ENCODE measurements at places on chromosomes 1 and 21. TPM values are rescaled to one million over a fixed set of nuclear protein-coding genes. Genes with fewer than 3 reads are reported as not detected.

Gene HHIPL2
- not detected for total RNA-seq

Gene PADI4
- total RNA-seq: 0.65 TPM

Gene LRRN2
- total RNA-seq: not detected

Gene FOXJ3
- 52.0 TPM for total RNA-seq

Gene ARHGAP30
- total RNA-seq: 324 TPM

Gene WDR77
- 49.9 TPM for total RNA-seq

Gene LCA5L
- not detected for total RNA-seq

Gene LCE3E
- not detected for total RNA-seq

Gene SORT1
- total RNA-seq: 3.9 TPM

Gene SAMSN1
- 77.5 TPM for total RNA-seq

Gene TIMM17A
- 39.1 TPM for total RNA-seq

Gene TOR1AIP1
- 76.4 TPM for total RNA-seq

Gene CNST
- 42.2 TPM for total RNA-seq

Gene ATP1A4
- not detected for total RNA-seq

Gene CGN
- 0.30 TPM for total RNA-seq
